ENCODE measurements at places on chromosomes 6 and 20.

DNA sequence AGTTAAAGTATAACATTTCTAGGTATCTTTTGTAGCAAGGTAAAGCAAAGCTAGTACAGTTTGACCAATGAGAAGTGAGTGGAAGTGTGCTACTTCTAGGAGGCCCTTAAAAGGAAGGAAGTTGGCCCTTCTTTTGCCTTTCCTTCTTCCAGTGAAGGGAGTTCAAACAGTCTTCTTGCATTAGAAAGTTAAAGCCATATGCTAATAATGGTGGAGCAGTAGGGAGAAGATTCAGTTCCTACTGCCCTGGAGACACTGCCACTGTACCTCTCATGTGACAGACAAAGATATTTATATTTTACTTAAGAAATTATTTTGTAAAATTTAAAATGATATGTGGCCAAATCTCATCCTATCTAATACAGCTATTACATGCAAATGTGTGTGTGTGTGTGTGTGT, 26.0 kb upstream of the RCAN2 start:
- DNase-seq: no peak

DNA sequence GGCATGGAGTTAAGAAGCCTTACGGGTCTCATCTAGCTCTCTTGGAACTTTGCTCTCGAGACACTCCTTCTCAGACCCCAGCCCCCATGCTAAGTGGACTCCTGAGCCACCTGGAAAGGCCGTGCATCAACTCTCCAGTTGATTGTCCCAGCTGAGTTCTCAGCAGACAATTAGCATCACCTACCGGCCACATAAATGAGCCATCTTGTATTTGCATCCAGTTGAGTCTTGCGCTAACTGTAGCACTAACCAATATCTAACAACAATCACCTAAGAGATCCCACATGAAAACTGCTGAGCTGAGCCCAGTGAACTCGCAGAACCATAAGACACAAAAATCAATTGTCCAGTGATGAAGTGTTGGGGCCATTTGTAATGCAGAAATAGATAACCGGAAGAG, 49.7 kb downstream of the PCNA start:
- DNase-seq: no peak

DNA sequence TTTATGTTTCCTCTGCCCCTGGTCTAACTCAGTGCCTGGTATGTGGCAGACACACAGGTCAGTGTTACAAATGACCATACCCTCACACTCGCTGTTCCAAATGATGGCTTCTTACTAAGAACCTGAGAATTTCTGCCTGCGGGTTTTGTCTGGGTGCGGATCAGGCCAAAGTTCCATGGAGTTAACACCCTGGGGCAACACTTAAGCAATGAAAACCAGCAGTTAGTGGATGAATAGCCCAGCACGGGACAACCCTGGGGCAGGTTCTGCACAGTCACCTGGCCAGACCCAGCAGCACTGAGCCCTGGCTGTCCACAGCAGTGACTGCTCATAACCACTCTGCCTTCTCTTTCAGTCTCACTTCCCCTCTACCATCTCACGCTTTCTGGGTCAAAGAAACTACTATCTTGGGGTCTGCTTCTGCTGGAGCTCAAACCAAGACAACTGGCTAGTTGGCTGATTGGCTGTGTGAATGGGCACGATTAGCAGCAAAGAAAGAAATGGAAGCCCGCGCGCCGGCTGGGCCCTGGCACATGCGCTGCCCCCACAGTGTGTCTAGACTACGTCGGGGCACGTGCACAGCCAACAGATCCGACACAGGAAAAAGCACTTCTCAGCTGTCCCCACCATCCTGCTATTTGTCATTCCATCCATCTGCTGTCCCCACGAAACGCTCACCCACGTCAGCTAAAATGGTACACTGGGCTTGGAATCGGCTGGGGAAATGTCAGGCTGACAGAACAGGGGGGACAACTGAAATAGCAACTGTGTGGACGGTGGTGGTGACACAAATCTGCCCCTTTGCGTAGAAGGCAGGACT, 36.6 kb downstream of the MGME1 start:
- DNase-seq: no peak

- DNase-seq: peak; percentile 92
Observed at GRCh38 chr6:30730601-30731435, 10.7 kb downstream of the TUBB start.

DNA sequence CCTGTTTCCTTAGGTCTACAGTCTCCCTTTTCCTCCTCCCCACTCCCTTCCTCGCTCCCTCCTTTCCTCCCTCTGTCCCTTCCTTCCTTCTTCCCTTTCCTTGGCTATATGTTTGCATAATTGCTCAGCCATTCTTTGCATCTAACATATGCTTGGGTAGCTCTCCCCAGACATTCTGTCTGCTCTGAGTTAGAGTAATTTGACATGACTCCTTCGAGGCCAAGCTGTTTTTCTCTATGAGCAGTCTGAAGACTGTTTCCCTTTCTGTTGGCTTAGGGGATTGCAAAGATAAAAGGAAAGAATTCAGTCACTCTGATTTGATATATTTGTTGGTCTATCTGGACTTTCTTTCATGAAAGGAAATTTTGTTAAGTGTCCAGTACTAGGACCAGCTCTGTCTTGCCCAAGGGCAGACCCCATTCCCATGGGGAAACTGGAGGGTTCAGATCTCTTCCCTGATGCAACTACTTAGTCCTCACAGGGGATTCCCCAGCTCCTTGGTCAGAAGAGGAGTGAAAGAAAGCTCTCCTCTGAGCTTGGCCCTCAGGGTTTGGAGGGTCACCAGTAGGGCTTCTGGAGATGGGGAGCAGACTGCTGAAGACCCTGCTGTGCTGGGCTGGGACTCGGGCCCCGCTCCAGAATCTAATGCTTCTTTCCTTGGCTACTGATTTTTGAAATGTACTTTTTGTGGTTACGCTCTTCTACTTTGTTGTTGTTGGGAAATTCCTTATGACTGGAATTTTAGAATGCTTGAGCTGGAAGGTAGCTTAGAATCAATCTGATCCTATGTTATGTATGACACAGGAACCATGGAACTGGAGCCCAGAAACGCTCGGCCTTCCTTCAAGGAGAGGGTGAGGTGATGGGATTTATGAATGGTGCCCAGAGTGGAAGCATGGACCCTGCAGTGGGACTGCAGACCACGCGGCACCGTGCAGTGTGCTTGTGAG, 63.7 kb upstream of the SLC22A23 start:
- DNase-seq: no peak
